ENCODE measurements at places on chromosomes 7 and 10.

DNA sequence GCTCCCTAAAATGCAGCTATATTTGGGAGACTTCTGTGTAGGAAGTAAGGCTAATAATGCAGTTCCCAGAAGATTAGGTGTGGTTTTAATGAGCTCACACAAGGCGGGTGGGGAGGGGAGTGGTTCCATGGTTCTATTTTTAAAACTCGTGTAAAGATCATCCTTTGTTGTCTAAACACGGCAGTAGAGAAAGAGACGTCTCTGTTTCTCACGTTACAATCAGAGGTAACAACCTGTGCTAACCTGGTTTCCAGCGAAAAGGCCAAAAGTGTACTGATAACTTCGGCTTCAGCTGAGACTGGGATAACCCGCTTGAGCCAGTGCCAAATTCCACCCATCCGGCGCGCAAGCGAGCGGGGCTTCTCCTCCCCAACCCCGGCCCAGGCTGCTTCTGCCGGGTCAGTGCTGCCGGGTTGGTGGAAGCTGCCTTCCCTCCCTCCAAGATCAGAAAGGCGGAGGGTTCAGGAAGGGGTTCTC is 2.5 kb upstream of the MAP3K8 start:
- DNase-seq: no peak

DNA sequence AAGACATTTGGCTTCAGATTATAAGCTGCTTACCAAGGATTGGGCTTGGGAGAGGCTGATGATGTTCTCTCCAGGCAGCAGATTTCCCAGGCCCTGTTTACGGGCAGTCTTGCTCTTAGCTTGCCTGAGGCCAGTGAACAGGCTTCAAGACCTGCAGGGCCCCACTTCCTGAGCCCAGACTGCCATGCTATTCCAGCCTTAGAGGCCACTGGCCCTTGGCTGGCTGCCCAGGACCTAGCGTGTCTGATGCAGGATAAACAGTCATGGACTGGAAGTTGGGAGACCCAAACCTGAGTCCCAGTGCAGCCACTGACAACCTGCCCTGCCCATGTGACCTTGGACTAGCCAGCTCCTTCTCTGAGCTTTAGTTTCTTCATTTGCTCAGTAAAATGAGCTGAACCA is 2.9 kb downstream of the PRXL2A start:
- no peak for DNase-seq

GRCh38 chr10:79447911-79448731 is 2.7 kb upstream of the ZCCHC24 start:
- no peak for DNase-seq

- no peak for DNase-seq
These were observed 31.6 kb downstream of the RASGEF1A start for GRCh38 chr10:43235070-43235900.

DNA sequence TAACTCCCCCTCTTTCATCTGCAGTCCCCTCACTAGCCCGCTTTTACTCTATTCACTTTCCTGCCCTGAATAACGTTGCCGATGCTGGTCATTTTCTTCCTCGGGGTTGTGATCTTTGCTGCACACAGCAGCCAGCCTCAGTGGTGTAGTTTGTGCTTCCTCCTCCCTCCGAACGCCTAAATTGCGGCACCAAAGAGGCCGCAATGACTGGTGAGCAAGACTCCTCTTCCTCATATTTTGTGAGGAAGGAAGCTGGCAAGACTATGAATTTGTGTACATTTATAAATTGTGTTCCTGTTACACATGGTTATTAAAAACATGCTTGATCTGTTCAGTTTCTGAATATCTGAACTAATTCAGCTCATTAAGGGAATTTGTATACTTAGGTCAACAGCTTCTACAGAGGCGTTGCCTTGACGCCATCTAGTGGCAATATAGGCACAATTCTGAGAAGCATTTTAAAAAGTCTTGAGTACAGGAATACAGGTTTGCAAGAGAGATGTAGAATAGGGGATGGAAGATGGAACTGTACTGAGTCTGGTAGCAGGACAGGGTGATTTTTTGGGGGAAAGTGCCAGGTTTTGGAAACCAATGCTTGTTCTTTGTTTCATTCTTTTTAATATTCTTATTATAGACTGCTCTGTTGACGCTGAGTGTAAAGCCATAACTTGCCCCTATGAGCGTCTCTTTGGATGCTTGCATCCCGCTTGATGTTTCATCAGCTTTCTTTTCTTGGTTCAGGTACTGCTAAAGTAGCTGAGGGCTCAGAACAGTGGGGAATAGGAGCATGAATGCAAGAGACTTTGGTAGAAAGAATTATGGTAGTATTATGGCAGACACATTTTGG is 4.1 kb upstream of the TAS2R5 start:
- DNase-seq: peak; percentile 5

DNA sequence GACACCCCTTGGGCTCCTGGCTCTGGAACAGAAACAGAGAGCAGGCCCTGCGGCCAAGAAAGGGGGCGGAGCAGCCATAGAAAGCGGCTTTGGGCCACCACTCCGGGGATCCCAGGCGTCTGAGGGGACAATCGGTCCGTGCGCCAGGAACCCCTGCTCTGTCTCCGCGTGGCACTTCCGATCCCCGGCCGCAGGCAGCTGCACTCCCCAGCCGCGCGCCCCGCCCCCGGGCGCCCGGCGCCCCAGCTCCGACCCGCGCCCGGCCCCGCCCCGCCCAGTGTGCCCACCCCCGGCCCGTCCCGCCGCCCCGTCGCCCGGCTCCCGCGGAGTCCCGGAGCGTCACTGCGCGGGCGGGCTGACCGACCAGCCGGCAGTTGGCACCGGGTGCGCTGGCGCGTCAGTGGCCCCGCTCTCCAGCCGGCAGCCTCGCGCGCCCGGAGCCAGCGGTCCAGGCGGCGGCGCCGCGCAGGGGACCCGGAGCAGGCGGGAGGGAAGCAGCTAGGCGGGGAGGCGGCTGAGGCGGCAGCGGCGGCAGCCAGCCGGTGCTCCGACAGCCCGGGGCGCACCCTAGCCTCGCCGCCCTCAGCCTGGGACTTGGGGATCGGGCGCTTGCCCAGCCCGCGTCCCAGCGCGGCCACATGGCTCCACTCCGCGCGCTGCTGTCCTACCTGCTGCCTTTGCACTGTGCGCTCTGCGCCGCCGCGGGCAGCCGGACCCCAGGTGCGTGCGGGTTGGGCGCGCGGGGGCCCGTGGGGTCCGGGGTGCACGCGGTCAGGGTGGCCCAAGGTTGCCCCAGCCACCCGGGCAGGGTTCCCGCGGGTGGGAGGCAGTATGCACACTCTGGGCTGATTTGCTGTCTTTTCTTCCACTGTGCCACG is at the start of gene ADAMTS14:
Gene ADAMTS14, plus strand, starts transcription at position 342 of the 878 bp plus-strand sequence. Its CDS starts 297 bp downstream, at position 639.
- peak; percentile 19 for DNase-seq

DNA sequence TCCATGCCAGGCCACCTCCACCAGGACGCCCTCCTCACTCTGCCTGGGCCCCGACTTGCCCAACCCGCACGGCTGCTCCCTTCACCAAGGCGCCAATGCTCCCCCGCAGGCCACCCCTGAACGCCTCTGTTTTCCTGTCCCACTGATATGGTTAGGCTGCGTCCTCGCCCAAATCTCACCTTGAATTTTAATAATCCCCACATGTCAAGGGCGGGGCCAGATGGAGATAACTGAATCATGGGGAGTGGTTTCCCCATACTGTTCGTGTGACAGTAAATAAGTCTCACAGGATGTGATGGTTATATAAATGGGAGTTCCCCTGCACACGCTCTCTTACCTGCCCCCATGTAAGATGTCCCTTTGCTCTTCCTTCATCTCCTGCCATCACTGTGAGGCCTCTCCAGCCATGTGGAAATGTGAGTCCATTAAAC is 29.8 kb downstream of the RSU1 start:
- peak; percentile 65 for DNase-seq

- peak; percentile 38 for DNase-seq
These were observed 14.2 kb upstream of the PDCD4 start for GRCh38 chr10:110857265-110858171.

DNA sequence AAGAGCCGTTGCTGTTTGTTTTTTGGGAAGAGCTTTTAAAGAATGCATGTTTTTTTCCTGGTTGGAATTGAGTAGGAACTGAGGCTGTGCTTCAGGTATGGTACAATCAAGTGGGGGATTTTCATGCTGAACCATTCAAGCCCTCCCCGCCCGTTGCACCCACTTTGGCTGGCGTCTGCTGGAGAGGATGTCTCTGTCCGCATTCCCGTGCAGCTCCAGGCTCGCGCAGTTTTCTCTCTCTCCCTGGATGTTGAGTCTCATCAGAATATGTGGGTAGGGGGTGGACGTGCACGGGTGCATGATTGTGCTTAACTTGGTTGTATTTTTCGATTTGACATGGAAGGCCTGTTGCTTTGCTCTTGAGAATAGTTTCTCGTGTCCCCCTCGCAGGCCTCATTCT is 31.6 kb downstream of the PFKFB3 start:
- DNase-seq: no peak

GRCh38 chr7:130654850-130655249 is 13.7 kb downstream of the COPG2 start:
- DNase-seq: no peak

DNA sequence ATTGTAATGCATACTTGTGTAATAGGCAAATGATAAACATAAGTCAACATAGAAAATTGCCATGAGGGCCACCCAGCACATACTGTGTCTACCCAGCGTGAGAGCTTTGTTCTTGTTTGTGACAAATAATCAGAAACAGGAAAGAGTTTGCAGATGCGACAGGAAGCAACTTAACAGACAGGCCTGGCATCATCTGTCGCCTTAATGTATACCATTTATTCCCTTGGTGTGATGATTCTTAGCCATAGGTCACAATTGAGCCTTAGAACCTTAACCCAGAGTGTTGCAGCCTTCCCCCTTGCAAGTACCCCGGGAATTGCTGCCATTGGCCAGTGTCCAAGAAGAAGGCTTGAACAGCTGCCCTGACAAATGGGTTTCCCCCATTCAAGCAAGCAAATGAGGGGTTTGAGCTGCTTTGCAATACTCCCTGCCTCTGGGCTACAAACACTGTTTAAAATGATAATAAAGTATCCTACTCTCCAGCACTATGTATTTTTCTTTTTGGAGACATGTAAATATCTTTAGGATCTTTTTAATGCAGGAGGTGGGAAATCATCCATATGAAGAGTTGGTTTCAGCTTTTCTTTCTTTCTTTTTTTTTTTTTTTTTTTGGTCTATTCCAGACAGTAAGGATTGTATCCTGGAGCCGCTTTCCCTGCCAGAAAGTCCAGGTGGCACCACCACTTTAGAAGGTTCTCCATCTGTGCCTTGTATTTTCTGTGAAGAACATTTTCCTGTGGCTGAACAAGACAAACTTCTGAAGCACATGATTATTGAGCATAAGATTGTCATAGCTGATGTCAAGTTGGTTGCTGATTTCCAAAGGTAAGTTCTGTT is 80.0 kb downstream of the ZNF277 start:
- no peak for DNase-seq

DNA sequence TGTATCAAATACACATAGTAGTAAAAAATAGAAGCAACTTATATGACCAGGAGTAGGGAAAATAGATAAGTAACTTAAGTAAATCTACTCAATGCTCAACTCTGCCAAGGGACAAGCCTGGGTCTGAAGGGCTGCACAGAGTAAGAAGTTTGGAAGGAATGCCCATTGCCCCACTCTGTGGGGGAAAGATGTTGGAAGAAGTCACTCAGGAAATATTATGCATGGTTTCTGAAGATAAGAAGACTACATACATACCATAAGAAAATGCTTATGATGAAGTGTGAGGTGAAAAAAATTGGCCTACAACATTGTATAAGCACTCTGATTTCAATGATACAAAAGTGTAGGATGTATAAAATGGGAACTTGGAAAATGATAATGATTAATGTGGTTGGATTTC is 54.0 kb downstream of the LAMB4 start:
- DNase-seq: no peak

DNA sequence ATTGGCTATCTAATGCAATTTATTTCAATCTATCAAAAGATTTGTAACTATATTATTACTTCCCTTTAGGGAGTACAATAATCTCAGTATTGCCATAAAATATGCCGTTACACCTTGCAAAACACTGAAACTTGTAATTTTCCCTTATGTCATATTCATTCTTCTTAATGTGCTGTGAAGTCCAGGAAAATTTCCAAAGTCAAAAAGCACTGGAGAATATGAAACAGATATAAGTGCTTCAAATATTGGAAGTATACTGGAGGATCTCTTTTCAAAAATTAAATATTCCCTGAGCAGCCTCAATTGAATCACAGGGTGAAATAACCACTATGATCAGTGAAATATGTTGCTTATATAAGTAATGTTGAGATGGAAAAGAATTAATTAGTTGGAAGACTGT is 356.0 kb downstream of the PPP1R3A start:
- no peak for DNase-seq

DNA sequence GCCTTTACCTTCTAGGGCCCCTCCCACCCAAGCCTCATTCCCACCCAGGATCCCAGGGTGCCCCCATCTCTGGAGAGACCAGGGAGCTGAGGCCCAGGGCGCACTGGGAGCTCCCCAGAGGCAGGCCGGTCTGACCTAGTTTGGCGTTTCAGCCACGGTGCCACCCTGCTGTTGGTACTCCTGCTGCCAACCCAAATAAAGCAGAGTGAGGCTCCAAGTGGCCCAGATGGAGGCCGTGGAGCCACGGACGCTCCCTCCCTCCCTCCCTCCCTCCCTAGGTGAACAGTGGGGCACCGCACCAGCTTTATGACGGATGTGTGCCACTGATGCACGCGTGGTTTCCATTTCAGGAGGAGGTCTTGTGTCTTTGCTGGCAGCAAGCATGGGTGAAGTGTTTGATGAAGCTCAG is 1.8 kb downstream of the INPP5A start:
- peak; percentile 41 for DNase-seq
